ENCODE measurements at places on chromosomes 12 and 14. TPM values are rescaled to one million over a fixed set of nuclear protein-coding genes. Genes with fewer than 3 reads are reported as not detected.

- H3K4me1 ChIP-seq: no peaks in the 10 kb centered on the region
- H3K27ac ChIP-seq: no peak overlapping the region
- no peaks in the 10 kb centered on the region for H3K27me3 ChIP-seq
- H3K4me3 ChIP-seq: no peak overlapping the region
- no peak for DNase-seq
- no peaks in the 10 kb centered on the region for H3K36me3 ChIP-seq
Observed at GRCh38 chr12:16020031-16020430, 108.9 kb downstream of the DERA start.

GRCh38 chr14:93079865-93080403, 35.8 kb downstream of the ITPK1 start:
- H3K4me1 ChIP-seq: peaks cover under 1% of the 10 kb centered on the region
- H3K36me3 ChIP-seq: no peaks in the 10 kb centered on the region
- no peak overlapping the region for H3K27ac ChIP-seq
- no peak for DNase-seq

RNU4-1 gene
- under 0.01 TPM for total RNA-seq

TIMELESS gene
- 5.6 TPM for total RNA-seq

- no peak overlapping the region for H3K27ac ChIP-seq
- no peaks in the 10 kb centered on the region for H3K27me3 ChIP-seq
- H3K4me1 ChIP-seq: peaks cover 8% of the 10 kb centered on the region
- no peaks in the 10 kb centered on the region for H3K36me3 ChIP-seq
Observed at GRCh38 chr12:47282206-47282605, 202.4 kb upstream of the AMIGO2 start.

GLS2 gene
- total RNA-seq: 11.6 TPM

- DNase-seq: peak; percentile 56
- H3K27me3 ChIP-seq: no peaks in the 10 kb centered on the region
- peak overlapping the region; percentile 67 for H3K27ac ChIP-seq
- H3K36me3 ChIP-seq: no peaks in the 10 kb centered on the region
- H3K4me1 ChIP-seq: peaks cover 30% of the 10 kb centered on the region
- peak overlapping the region; percentile 53 for H3K4me3 ChIP-seq
Observed at GRCh38 chr12:116534311-116535121, 24.7 kb upstream of the MAP1LC3B2 start.

- H3K27ac ChIP-seq: no peak overlapping the region
- H3K4me1 ChIP-seq: no peaks in the 10 kb centered on the region
- no peaks in the 10 kb centered on the region for H3K36me3 ChIP-seq
- H3K4me3 ChIP-seq: no peak overlapping the region
- H3K27me3 ChIP-seq: no peaks in the 10 kb centered on the region
Observed at GRCh38 chr12:48423171-48423570, 49.2 kb upstream of the ANP32D start.

DNA sequence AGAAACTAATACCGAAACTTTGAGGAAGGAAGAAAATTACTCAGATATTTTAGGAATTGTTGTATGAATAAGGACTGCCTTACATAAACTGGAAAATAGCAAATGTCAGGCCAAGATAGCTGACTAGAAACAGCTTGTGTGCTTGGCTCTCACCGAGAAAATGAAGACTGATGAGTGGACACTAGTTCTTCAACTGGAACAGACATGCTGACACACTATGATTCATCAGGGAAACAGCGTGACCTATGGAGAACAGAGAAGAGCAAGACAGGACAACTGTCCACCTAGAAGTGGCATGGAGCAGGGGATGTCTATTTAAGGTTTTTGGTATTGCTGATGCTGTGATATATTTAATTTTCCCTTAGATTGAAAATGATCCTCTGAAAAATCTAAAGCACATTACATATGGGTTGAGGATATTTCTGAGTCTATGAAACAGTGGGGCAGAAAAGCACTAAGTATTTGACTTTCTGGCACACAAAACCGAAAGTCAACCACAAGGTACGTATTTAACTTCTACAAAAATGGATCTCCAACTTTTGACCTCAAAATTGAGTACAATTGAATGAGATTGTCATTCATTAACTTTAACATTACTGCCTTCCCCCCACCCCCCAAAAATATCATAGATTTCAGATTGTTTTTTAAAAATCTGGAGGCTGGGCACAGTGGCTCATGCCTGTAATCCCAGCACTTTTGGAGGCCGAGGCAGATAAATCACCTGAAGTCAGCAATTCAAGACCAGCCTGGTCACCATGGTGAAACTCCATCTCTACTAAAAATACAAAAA, 863.2 kb downstream of the LRFN5 start:
- no peaks in the 10 kb centered on the region for H3K36me3 ChIP-seq
- H3K27ac ChIP-seq: no peak overlapping the region
- H3K4me1 ChIP-seq: no peaks in the 10 kb centered on the region
- no peak overlapping the region for H3K4me3 ChIP-seq

DNA sequence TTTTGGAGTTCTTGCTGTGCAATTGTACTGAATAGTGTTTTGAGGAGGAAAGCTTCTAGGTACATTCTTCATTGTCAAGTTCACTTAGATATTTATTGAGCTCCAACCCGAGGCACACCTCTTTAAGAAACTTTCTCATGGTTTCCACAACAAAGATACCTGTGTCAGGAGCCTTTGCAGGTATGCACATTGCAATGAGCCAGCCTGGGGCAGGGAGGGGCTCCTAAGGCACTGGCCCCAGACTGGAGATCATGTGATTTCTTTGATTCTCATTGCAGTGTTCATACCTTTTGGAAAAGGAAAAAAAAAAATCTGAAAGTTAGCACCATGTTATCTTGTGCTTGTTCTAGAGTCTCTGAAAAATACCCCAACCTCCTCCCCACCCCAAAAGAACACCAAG, 80.3 kb downstream of the PRMT8 start:
- no peak for DNase-seq
- H3K4me3 ChIP-seq: no peak overlapping the region
- no peaks in the 10 kb centered on the region for H3K36me3 ChIP-seq
- H3K27ac ChIP-seq: no peak overlapping the region
- H3K27me3 ChIP-seq: no peaks in the 10 kb centered on the region
- no peaks in the 10 kb centered on the region for H3K4me1 ChIP-seq

All from upper lobe of left lung (tissue), 6 donors.